ENCODE measurements at places on chromosomes 5 and 9.

DNA sequence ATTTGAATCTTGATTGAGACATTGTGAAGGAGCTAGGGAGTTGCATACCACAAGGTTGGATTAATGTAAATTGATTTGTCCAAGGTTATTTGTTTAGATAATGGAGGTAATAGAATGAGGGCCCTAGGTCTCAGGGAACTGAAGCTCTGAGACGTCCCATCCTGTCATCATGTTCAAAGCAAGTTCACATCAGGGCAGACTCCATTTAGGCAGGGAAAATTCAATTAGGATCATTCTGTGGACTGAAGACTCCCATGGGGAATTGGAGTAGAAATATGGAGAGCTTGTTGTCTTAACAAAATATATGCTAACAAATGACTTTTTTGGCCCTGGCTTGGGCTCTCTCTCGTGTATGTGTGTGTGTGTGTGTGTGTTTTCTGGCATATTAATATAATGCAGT is 722.0 kb upstream of the ADAMTS16 start:
- no peak for DNase-seq

- DNase-seq, result peak; percentile 82
Measured at GRCh38 chr5:65121880-65122436, 353.2 kb downstream of the CWC27 start.

DNA sequence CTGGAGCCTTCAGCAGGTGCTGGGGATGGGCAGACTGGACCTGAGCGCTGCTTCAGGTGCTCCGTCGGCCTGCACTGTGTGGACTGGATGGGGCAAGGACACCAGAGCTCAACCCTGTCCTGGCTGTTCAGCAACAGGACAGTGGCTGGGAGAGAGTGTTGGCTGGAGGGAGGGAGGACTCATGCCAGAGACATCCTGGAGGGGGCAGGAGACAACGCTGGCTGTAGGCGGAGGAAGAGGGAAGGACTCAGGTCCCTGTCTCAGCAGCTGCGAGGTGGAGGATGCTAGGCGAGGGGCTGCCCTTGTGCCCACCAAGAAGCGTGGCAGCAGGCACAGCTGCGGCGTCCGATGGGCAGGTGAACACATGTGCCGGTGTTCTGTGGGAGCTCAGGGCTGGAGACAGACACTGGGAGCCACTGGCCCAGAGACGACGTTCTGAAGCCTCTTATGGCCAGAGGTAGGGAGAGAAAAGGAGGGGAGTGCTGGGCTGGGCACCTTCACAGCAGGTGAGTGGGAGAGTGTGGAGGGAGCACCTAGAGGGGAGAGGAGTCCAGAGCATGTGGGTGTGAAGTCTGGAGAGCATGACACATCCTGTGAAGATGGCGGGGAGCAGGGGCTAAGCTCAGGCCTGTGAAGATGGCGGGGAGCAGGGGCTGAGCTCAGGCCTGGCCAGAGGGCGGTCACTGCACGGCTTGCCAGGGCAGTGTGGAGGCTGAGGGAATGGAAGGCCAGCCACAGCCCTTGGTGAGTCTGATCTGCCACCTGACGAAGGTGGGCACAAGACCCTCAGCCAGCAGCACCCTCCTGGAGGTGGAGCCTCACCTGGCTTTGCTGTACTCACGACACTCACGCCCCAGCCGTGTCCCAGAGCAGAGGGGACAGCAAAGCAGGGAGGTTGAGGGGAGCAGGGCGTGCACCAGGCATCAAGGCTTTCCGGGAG is 79.1 kb upstream of the FCN1 start:
- no peak for DNase-seq

DNA sequence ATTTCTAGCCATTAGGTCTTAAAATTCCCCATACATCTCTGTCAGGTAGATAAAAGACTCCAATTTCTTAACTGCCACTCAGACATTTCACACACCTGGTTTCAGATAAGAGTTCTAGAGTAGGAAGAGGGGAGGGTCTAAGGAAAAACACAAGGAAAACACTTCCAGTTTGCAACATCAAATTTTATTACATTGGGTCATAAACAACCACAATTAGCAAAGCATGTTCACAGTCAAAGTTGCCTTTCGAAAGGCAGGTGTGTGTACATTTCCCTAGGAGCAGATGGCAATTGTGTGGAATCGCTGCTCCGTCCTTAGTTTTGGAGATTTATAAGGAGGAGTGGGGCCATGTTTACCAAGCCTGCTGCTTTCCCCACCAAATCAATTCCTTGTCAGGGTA is 120.8 kb downstream of the DMRT2 start:
- DNase-seq, result no peak

GRCh38 chr9:133143639-133144141 is 20.0 kb downstream of the GBGT1 start:
- DNase-seq, result no peak

- no peak for DNase-seq
Measured at GRCh38 chr9:15149450-15149849, 157.6 kb downstream of the TTC39B start.

DNA sequence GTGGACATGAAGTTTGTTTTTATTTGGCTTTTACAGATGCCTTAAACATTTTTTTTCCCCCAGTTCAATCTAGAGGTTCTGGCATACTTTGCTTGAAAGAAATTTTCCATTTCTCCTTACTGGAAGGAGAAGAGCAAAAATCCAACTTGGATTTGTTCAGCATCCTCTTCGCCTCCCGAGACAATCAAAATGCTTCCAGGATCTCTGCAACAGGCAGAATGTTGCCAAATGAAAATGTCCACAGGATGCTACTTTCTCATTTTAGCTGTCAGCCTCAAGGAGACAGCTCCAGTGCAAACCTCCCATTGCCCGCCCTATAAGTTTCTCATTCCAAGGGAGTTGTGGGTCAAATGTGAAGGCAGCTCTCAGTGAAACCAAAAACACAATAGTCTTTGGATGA is 1972.1 kb downstream of the MAT2B start:
- DNase-seq, result no peak

DNA sequence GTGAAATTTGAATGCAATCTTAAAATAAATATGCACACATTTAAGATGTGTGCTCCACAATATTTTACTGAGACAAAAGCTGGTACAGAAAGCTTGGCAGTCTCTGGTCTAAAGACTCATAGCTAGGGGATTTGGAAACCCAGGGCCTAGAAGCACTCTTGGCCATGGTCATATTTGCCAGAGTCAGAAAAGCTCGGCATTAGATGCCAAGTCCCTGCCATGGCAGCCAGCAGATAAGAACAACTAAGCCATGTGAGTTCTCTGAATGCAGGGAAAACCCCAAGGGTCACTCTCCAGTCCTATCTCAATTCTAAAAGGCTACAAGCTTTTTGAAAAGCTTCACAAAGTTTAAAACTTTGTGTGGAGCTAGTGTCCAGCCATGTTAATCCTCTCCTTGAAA is 119.5 kb downstream of the FAM114A2 start:
- DNase-seq, result no peak

GRCh38 chr5:59093329-59093728 is 510.5 kb downstream of the RAB3C start:
- DNase-seq, result no peak

DNA sequence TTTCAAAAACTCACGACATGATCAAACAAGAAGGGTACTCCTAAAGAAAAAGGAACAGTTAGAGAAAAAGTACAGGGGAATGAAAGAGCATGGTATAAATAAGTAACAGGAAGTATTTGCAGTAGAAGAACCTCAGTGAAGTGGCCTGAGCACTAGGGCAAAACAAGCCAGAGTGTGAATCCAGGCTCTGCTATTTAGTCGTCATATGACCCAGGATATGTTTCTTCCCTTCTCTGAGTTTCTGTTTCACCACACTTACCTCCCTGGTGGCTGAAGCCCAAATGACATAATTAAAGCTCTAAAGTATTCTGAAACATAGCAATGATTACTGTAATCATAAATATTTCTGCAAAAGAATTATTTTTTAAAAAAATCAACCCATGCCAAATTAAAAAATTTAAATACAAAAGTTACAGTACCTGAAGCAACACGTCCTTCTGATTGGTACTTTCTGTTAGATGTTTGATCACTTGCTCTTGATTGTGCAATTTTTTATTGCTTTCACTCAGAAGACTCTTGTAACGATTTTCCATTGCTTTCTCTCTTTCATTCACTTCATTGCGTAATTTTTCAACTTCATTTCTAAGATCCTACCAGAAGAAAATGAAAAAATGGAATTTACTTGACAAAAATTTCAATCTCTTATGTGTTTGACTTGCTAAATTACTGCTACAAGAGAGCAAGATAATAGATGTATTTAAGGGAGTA is 88.9 kb downstream of the CDK5RAP2 start:
- peak; percentile 69 for DNase-seq

- no peak for DNase-seq
Measured at GRCh38 chr9:117682955-117683710, 21.1 kb upstream of the TLR4 start.

DNA sequence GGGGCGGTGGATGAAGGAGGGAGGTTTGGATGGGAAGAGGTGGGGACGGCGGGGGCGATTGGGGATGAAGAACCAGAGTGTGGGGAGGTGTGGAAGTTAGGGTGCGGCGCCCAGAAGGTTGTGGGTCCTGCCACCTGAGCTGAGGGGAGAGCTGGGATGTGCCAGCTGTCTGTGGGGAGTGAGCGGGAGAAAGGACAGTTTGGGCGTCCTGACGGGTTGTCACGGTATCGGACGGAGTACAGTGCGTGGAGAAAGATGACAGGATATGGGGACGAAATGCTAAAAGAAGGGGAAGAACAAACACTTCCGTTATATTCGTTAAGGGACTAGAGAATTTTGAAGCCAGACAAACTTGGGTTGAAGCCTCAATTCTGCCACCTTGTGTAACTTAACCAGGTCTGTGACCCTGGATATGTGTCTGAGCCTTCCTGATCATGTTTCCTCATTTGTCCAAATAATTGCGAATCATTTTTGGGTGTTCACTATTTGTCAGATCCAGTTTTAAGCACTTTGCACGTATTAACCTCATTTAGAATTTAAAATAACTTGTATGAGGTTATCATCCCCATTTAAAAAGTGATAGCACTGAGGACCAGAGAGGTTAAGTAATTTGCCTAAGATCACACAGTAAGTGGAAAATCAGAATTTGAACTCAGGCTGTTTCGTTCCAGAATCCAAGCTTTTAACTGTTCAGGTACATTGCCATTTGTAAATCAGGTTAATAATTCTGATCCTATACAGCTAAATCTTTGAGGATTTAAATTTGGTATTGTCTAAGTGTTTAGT is 689 bp downstream of the CNTRL start:
- DNase-seq, result peak; percentile 38

DNA sequence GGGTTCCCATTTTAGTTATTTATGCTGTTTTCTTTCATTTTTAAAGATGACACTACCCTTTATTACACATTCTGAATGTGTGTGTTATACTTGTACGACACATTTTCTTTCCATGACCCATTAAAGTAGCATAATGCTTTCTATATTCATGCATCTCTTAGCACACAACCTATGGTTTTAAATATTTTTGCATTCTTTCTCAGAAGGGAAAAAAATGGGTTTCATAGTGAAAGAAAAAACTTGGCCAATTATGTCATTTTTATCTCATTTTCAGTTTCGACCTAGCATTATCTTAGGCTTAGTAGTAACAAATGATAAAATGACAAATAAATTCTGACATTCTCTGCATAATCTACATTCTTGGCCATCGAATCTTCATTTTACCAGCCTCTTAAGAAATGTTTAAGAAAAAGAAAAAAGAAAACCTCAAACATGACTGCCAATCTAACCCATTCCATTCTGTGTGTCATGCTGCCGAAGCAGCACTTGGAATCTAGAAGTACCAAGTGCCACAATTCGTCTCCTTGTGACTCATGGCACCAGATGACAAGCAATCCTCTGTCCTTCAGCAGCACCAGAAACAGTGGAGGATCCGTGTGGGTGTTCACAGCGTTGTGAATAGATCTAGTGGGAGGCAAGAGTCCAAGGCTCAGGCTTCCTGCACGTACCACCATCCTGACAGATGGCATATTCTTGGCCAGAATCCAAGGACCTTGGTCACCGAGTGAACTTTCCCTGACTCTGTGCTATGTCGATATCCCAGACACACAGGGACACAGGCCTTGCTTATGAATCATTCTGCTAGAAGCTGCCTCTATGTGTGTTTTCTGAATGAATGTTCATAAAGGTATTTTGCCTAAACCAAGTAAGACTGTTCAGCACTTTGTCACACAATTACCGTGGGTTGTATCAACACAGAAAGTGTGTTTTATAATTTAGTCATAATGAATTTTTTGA is 502.7 kb downstream of the NR2F1-AS1 start:
- no peak for DNase-seq

- DNase-seq, result no peak
Measured at GRCh38 chr9:78298046-78298765, 1.3 kb downstream of the PSAT1 start.

GRCh38 chr9:123860603-123861002 is 69.3 kb downstream of the DENND1A start:
- DNase-seq, result no peak

DNA sequence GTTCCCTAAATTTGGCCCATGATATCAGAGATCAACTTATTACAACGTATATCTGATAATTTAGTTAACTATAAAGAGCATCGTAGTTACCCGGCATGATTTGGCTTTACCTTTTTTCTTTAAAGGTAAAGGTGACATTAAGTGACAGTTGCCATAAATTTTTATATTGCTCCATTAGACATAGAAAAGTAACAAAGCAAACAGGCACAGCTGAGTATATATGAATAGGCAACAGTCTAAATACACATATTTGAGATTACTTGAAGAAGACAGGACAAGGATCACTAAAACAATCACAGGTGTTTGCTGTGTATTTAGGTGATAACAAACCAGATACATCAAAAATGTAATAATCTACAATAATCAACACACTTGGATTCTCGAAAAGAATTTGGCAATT is 34.8 kb downstream of the RFX3 start:
- DNase-seq, result no peak

DNA sequence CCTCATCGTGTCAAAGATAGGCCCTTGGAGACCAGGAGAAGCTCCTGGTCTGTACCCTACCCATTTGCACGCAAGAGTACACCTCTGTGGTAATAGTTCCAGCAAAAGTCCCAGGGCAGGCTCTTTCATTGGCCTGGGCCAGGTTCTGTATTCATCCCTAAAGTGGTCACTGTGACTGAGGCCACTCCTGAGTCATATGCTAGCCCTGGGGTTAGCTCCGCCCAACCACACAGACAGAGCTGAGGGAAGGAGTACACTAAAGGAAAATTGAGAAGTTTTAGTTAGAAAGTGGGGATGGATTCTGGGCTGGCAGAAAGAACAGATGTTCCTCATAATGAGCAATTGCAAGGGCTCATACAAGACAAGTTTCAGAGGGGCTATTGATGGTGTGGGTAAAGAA is 206.7 kb downstream of the ARHGAP26 start:
- peak; percentile 63 for DNase-seq

- DNase-seq, result no peak
Measured at GRCh38 chr5:57503433-57503832, 20.8 kb upstream of the ACTBL2 start.

- DNase-seq, result peak; percentile 80
Measured at GRCh38 chr5:120405923-120406322, 58.2 kb upstream of the PRR16 start.

DNA sequence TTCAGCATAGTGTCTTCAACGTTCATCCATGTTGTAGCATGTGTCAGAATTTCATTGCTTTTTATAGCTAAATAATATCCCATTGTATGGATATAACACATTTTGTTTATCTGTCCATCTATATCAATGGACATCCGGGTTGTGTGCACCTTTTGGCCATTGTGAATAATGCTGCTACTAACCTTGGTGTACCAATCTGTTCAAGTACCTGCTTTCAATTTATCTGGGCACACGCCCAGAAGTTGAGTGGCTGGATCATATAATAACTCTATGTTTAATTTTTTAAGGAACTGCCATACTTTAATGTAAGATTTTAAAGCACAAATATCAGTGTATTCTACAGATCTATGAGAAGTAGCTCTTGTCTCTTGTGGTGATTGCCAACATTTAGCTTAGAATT is 43.5 kb downstream of the SCAI start:
- DNase-seq, result no peak

GRCh38 chr5:22669345-22669744 is 183.8 kb downstream of the CDH12 start:
- DNase-seq, result no peak

- DNase-seq, result no peak
Measured at GRCh38 chr5:137174196-137174595, 324.9 kb downstream of the SPOCK1 start.
